ENCODE measurements at places on chromosomes 4 and X.

GRCh38 chr4:142358656-142359055 lies 487.4 kb downstream of the INPP4B start:
- DNase-seq: no peak

DNA sequence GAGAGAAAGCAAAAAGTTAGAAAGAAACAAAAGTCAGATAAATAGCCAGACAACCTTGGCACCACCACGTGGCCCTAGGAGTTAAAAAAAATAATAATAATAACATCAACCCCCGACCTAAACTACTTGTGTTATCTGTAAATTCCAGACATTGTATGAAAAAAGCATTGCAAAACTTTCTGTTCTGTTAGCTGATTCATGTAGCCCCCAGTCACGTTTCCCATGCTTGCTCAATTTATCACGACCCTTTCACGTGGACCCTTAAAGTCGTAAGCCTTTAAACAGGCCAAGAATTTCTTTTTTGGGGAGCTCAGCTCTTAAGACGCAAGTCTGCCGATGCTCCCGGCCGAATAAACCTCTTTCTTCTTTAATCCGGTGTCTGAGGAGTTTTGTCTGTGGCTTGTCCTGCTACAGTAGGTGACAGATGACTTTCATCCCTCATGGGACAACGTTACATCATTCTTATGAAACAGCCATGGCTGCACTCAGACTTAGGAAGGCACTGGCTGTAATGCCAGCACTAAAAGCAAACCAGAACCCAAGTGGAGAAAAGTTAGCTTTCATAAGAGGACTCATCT lies 520 bp downstream of the ACOX3 start:
- DNase-seq: no peak

DNA sequence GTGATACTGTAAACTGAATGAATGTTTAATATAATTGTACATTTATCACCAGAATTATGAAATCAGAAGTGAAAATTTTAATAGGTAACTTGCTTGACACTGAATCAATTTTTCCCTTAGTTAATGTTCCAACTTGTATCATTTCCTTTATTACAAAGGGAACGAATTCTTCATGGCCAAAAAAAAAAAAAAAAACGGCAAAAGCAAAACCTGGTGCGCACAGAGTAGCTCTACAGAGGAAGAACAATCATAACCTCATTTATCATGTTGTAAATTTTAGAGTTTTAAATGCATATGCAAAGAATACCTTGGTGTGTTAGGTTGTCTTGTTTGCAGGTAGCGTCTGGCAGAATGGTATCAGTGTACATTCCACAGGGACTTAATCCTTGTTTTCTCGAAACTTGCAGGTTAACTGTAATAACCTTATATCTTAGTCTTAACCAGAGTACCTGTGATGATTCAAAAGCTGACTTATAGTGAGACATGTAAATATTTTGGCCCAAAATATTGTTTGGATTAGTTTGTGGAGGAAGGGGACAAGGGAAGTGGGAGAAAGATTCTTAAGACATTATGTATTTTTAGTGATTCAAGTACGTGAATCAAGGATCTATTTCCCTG lies 70.0 kb downstream of the NPNT start:
- no peak for DNase-seq

DNA sequence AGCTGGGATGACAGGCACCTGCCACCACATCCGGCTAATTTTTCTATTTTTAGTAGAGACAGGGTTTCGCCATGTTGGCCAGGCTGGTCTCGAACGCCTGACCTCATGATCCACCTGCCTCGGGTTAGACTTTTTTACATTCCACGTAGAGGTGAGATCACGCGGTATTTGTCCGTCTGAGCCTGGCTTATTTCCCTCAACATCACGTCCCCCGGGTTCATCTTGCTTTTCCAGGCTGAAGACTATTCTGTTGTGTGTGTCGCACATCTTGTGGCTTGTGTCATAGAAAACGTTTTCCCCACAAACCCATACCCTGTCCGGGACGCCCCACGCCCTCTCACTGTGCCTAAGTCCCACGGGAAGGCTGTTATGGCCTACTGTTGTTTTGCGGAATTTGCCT lies 185.3 kb downstream of the CRLF2 start:
- DNase-seq: no peak

GRCh38 chr4:155883895-155884294 lies 17.8 kb upstream of the ASIC5 start:
- no peak for DNase-seq
